ENCODE measurements at places on chromosomes 1 and 21.

- DNase-seq, result no peak
Measured at GRCh38 chr1:41640756-41641474, 156.4 kb upstream of the EDN2 start.

GRCh38 chr1:6588128-6588892, 8.5 kb downstream of the ZBTB48 start:
- no peak for DNase-seq

DNA sequence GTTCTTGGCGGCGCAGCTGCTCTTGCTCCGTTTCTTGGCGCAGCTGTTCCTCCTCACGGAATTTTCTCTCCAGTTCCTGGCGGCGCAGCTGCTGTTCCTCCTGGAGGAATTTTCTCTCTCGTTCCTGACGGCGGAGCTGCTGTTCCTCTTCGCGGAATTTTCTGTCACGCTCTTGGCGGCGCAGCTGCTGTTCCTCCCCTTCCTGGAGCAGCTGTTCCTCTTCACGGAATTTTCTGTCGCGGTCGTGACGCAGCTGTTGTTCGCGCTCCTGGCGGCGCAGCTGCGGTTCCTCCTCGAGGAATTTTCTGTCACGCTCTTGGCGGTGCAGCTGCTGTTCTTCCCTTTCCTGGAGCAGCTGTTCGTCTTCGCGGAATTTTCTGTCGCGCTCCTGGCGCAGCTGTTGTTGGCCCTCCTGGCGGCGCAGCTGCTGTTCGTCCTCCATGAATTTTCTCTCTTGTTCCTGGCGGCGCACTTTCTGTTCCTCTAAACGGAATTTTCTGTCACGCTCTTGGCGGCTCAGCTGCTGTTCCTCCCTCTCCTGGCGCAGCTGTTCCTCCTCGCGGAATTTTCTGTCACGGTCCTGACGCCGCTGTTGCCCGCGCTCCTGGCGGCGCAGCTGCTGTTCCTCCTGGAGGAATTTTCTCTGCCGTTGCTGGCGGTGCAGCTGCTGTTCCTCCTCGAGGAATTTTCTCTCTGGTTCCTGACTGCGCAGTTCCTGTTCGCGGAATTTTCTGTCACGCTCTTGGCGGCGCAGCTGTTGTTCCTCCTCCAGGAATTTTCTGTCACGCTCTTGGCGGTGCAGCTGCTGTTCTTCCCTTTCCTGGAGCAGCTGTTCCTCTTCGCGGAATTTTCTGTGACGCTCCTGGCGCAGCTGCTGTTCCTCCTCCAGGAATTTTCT, 7.0 kb downstream of the TCHH start:
- no peak for DNase-seq

DNA sequence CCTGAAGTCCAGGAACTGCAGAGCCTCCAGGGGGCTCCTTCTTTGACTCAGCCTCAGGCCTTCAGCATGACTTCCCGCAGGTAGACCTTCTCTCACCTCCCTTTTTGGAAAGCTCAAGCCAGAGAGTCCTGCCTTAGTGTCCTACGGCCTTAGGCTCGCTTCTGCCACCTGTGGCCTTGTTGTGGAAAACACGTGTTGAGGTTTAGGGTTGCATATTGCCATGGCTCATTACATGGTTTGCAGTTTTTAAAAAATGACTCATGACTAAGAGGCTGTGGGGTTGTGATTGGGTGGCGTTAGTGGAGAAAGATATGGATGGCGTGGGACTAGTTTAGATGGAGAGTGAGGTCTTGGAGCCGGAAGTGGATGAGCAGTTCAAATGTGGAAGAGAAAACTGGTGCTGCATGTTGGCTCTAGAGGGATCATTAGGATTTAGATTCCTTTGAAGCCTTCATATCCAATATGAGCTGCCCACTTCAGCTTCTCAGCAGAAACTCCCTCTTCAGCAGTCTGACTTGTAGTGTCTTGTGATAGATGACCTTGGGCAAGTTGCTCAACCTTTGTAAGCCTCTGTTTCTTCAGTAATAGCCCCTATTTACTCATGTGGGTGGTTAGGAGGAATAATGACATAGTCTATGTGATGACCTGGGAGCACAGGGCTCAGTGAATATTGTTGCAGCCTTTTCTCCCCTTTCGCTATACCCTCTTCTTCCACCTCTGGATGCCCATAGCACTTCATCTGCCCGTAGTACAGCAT, 6.5 kb upstream of the FGGY start:
- peak; percentile 6 for DNase-seq

DNA sequence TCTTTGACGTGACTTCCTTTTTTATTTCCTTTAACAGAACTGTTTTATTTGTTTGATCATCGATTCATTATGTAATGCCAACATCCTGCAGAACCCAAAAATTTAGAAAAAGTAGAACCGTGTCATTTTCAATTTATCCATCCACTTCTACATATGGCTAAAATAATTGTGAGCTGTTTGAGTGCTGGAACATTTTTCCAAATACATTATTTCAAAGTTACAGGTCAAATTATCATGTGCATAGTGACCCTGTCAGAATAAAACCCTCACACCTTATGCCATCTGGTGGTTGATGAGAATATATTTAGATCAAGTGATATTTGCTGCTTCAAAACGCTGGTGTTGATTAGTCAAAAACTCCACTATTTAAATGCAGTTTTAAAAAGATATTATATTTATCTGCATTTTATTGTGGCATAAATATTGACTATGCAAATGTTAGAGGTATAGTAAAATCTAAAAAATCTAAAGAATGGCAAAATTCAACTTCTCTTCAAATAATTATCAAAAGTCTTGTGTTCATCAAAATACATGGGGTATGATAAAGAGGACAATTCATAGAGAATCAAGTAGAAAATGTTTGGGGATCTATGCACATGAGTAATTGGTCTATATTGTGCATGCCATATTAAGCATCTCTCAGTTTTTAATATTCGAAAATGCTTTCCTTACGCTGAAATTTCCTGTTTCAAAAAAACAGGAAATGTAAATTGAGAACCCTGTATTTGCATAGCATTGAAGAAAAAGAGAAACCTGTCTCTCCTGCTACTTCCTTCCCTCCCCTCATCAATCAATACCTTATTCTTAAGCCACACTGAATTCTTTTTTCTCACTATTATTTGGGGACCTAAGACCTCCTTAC, 39.7 kb downstream of the UBE2U start:
- DNase-seq, result no peak

- no peak for DNase-seq
Measured at GRCh38 chr1:189374816-189375215, 1102.8 kb downstream of the BRINP3 start.

GRCh38 chr1:28185071-28185470, 8.6 kb upstream of the PTAFR start:
- no peak for DNase-seq

DNA sequence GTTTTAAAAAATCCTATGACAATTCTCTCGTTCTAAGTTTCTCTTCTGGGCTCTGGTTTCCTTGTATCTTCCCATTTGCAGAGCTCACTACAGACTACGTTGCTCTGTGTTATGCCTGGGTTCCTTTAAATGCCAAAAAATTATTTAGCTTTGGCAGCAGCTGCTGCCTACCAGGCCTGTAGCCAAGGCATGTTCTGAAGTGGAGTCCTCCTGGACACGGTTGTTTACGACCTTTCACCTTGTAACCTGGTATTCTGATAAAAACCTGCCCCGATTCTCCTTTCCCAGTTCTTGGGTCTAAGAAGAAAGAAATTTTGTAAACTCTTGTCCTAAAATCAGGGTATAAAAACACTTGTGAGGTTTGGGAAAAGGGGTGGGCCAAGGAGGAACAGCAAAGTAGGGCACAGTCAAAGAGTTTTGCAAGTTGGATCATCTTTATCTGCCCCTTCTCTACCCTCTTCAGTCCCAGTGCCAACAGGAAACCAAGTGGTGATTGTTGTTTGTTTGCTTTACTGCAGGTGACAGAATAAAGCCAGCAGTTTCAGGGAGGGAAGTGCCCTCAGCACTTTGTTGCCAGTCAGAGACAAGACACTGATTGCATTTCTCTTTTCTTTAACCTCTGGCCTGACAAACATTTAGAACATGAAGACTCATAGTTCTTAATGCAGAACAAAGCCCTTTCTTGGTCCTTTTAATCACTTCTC, 3.1 kb upstream of the TXNIP start:
- DNase-seq, result no peak

DNA sequence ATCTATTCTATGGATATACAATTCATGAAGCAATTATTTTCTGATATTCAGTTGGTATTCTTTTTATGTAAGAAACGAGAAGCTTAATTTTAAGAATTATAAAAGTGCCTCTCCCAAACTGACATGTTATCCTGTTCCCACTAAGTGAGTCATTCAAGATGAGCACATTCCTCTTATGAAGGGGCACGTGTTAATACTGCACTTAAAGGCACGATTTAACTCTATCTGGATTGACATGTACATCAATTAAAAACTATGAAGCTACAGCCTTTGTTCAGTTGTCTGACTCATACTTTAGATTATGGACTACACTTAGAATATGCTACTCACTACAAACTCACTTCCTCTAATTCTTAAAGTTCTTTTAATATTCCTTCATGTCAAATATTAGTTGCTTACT, 111.6 kb downstream of the CYYR1 start:
- DNase-seq, result no peak

GRCh38 chr1:27594564-27595510, 9.1 kb downstream of the AHDC1 start:
- DNase-seq, result no peak

DNA sequence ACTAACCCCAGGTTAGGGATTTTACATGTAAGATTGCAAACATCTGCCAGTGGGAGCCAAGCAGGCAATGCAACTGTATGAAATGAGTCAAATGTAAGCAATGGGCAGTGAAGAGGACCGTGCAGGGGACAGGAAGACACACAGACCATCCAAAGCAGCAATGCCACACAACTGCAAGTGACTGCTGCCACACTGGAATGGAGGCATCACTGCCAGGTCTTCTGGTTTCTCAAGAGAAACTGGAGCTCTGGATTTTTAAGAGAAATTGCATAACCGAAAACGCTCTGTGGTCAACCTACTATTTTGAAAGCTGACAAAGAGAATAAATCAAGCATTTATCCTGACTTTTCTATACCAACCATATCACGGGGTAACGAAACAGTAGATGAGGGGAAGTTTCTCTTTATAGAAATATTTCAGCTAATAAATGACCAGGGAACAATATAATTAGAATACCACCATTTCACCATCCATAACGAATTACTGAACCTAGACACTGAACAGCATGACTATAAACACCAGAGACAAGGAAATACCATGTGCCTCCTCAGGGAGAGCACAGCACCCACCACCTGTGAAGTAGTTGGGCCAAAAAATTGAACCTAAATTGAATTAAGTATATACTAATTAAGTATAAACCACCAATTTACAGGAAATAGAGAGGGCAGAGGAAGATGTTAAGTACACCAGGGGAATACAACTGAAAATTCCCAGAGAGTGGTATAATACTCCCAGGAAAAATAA, 4.4 kb downstream of the AK2 start:
- no peak for DNase-seq

GRCh38 chr1:18670868-18671225, 40.2 kb downstream of the PAX7 start:
- DNase-seq, result no peak

- no peak for DNase-seq
Measured at GRCh38 chr1:59218521-59219236, 78.2 kb upstream of the FGGY start.

DNA sequence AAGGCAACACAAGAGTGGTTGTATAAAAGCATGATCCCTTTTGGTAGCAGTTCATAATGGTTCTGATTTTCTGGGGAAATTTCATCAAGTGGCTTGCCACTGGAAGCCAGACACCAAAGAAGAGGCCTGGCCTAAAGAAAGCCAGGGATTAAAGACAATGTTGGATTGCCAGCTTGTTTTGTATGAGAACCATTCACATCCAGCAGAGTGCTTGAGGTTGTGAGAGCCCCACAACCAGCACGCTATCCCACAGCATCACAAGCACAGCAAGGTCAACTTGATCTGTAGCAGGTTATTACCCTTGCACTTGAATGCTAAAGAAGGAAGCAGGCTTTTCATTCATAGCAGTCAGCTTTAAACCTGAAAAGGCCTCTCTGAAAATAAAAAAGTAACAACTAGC, 399.8 kb downstream of the PLPP3 start:
- DNase-seq, result no peak

DNA sequence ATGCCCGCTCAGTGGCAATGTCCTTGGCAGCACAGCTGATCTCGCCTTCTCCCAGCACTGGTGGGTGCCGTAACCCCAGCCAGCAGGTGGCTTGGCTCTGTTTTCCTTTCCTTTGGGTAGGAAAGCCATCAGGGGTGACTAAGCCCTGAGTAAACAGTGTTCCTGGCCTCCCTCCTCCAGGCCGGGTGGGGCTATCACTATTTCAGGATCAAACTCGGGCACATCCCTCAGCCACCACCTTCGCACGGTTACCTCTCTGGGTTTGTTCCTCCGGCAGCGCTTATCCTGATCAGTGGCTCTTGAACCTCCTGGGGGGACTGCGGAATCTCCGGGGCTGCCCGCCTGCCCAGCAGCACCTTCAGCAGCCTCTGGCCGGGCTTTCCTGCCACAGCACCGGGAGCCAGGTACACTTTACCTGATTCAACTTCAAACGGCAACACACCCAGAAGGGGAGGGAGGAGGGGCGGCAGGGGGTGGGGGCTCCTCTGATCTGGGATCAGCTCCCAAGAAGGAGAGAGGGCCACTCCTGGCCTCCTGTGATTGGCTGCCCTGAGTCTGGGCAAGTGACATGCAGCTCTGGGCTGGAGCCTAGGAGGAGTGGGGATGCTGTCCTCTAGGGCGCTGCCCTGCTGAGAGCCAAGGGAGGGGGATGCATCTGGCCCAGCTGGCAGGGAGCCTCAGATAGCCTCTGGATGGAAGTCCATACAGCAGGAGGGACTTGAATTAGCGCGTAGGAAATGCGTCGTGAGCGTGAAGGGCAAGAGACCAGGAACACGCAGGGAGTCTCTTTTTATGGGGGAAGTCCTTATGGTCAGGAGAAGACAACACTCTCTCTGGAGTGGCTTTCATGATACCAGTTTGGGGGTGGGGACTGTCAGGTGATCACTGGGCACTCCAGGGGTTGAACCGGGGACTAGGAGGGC, at the start of gene ASCL5:
Gene ASCL5, minus strand, starts transcription at position 353 of the 923 bp plus-strand sequence. CDS start 11,812 bp downstream, outside the sequence.
- no peak for DNase-seq

- DNase-seq, result no peak
Measured at GRCh38 chr21:40385883-40386282, 461.1 kb downstream of the DSCAM start.

DNA sequence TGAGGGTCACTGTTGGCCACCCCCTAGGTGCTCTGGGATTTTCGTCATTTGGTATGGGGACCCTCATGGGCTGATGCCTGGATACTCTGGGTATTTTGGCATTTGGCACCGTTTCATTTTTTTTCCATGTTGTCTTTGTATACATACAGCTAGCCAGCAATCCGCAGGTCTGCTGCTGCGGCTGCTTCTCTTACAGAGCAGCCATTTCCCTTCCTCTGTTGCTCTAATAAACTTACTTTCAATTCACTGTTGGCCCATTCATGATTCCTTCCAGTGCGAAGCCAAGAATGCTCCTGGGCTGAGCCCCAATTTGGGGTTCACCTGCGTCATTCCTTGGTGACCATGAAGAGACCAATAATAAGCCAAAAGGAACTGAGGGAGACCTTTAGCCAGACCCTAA, 21.5 kb downstream of the GON4L start:
- DNase-seq, result no peak
